Stimulated activated CD4-positive, alpha-beta T cell treated with anti-CD3 and anti-CD28 coated beads, Interleukin-12 subunit alpha, Interleukin-12 subunit beta, amount 100 ng/mL, for 24 hours (primary cell): ENCODE measurements at places on chromosomes 7 and 10.

DNA sequence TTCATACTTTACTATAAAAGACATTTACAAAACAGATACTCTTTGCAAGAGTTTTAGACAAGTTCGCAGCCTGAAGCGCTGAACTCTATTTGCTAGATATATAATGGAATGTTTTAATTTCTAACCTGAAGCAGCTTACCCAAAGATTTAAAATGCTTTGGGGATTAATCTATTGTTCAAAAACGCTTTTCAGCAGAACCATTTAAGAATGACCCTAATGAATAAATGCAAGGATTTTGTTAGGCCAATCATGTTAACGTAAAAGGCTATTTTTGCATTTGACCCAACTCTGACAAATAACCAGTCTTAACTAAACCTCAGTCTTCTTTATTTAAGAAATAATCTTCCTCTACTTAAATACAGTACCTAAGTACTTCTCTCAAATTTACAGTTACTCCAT, 406.7 kb upstream of the POT1 start:
- no peak for DNase-seq

GRCh38 chr10:70820976-70821750, 5.4 kb downstream of the SGPL1 start:
- no peak for DNase-seq

DNA sequence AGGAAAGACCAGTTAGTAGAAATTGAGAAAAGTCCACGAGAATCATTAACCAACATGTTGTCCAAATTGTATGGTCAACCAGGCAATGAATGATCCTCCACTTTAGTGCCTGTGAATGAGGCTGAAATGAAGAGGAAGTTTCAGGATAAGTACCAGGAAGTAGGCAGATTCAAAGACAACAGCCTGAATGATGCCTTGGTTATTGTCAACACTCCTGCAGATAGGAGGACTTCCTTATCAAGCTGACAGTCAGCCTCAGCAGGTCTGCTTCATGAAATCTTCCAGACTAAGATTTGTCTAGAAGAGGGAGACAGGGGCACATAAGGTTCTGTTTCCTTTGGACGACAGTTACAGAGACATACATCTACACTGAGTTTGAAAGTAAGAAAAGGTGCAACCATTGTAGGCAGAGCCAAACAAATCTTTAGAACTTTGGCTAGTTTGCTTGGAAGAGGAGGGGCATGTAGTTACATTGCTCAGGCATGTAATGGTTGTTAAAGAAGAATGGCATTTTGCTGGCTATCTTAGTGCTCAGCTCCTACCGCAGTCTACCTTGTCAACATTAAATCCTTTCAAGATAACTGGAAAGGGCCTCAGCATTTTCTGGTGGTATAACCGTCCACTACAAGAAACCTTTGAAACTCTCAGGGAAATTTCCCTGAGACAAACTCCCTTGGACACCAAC, 81.4 kb downstream of the ABI1 start:
- DNase-seq = no peak

- peak; percentile 4 for DNase-seq
Measured at GRCh38 chr10:115093286-115093775, at the start of gene ATRNL1. ATRNL1 (plus strand) TSS chr10:115093365; CDS start chr10:115093751, 386 bp downstream.

GRCh38 chr7:55246171-55246570, 119.0 kb upstream of the LANCL2 start:
- DNase-seq = no peak

- DNase-seq = peak; percentile 75
Measured at GRCh38 chr7:2104107-2104710, 128.5 kb downstream of the MAD1L1 start.

- DNase-seq = no peak
Measured at GRCh38 chr10:8577686-8578085, 523.2 kb downstream of the GATA3 start.

GRCh38 chr10:47404937-47405336, 20.8 kb upstream of the ZNF488 start:
- DNase-seq = no peak

DNA sequence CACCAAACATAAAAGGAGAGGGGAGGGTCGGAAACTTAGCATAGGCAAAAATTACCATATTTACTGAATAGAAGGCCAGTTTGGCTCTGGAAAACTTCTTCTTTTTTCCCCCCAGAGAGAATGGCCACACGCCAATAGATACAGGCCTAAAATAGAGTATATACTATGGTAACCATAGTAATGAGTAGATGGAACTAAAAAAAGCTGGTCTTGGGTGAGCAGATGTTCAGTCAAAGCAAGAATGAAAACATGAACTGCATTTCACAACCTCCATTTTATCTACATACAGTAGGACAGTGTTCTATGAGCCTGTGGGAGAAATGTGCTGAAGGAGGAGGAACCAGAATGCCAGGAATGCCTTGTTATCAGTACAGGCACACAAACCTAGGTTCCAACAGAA, 141.7 kb upstream of the SEMA3A start:
- no peak for DNase-seq

GRCh38 chr7:1539181-1539881, 8.8 kb downstream of the MAFK start:
- no peak for DNase-seq

DNA sequence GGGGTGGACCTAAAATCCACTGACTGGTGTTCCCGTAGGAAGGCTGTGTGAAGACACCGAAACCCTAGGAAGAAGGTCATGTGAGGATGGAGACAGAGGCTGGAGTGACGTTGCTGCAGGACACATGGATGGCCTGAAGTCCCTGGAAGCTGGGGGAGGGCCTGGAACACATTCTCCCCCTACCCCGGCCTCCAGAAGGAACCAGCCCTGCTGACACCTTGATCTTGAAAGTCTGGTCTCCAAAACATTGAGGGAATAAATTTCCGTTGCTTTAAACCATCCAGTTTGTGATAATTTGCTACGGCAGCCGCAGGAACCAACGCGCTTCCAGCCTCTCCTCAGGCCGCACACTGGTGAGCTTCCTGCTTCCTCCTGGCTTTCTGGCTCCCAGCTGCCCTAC, 288.2 kb downstream of the GLRX3 start:
- DNase-seq = no peak

GRCh38 chr10:37774351-37774750, 83.1 kb downstream of the ZNF248 start:
- DNase-seq = no peak

DNA sequence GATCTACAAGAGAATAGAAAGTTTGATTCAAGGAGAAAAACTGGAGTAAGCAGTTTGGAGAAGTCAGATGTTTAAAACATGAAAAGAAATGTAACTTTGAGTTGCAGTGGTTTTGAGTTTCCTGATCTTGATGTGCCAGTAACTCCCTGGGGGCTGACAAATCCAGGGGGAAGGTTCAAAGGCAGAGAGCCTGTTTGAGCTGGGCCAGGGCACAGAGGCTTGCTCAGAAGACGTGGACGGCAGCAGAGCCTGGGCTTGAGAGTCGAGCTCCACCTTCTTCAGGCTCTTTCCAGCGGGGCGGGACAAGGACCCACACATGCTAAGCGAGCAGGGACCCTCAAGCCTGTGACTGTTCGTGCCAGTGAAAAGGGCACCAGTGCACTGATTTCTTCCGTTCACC, 176.2 kb downstream of the MGMT start:
- DNase-seq = no peak

DNA sequence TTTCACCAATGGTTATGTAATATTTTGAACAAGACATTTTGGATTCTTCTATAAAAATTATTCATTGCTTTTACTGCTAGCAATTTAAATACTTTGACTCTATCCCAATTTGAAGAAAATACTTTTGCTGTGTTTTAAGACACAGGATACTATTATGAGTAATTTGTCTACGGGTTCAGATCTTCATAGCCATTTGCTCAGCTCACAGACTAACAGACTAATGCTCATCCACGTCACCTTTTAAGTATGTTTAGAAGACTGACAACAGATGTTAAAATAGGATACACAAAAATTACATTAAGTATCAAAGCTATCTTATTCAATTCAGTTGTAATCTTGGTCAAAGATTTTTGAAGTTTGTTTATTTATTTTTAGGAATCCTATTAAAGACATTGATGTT, 251.3 kb upstream of the CHRM2 start:
- no peak for DNase-seq

- DNase-seq = no peak
Measured at GRCh38 chr7:106138776-106139175, 26.7 kb upstream of the SYPL1 start.

DNA sequence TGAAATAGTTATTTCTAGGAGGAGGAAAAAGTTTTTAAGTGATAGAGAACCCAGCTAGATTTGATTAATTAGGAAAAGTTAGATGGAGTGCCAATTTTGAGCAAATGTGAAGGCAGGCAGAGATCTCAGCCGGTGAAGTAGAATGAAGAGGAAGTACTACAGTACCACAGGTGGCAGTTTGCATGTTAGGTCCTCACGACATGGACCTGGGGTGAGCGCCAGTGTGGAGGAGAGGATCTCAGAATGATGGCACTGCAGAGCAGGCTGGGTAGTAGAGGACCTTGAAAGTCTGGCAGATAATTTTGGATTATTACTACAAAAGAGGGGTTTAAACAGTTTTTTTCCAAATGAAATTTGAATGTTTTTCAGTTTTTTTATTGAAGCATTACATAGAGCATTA, 81.1 kb downstream of the GNAI1 start:
- no peak for DNase-seq

DNA sequence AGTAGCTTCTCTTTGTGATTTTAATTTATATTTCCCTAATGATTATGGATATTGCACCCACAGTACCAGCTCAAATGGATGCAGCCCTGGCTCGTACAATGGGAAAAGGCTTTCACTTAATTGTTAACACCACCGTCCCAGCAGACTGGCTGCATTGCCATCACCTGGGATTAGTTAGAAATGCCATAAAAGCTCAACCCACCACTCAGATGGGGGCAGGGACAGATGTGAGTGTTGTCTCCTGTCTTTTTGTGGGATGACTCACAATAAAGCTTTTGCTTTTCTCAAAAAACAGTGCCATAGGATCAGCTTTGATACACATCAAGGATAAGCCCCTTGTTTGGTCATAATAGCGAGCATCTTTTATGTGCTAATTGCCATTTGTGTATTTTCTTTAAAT, 729.1 kb downstream of the TNS3 start:
- DNase-seq = no peak

DNA sequence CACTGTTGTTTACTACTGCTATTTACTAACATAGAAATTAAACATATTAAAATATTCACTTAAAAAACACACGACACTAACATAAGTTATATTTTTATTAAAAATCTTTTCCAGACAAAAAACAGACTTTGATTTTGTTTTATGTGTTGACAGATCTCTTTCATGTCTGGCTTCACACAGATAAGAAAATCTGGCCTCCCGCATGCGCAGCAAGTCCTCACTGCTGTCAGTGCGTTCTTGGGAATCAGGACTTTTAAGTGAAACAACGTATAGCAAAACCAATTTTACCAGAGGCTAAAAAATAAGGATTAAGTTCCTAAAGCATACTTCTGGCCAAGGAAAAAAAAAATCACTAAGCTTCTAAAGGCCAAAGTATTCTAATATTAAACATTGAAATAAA, 1.2 kb upstream of the IDI1 start:
- DNase-seq = no peak

DNA sequence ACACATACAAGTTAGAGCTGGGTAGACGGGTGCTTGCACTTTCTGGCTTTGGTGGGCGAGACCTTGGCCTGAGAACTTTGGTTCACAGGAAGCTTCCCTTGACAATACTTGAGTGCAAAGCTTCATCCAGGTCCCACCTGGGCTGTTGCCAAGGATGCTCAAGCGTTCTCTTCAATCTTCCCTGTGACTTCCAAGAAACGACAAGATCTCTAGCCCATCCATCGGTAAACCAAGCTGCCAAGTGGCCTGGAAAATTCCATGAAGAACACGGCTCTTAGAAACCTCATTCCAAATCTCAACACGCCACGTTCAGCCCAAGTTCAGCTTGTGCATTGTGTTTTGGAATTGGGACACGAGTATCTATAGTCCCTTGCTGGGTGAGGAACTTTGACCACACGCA, 84.7 kb downstream of the CHST15 start:
- no peak for DNase-seq

DNA sequence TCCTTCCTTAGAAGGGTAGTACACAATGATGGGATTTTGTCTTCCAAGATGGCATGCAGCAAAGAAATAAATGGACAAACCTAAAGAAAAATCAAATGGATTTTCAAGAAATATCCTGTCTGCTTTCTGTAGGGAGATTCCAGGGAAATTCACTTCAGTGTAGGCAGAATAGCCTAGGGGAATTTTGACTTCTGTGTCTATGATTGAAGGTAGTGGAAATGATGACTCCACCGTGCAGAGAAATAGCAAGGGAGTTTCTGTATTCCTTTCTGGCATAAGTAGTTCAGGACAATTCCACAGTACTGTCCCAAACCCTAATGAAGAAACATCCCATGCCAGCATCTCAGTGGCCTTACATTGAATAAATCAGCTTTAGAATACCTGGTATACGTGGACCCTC, 9.5 kb downstream of the ATOH7 start:
- no peak for DNase-seq

DNA sequence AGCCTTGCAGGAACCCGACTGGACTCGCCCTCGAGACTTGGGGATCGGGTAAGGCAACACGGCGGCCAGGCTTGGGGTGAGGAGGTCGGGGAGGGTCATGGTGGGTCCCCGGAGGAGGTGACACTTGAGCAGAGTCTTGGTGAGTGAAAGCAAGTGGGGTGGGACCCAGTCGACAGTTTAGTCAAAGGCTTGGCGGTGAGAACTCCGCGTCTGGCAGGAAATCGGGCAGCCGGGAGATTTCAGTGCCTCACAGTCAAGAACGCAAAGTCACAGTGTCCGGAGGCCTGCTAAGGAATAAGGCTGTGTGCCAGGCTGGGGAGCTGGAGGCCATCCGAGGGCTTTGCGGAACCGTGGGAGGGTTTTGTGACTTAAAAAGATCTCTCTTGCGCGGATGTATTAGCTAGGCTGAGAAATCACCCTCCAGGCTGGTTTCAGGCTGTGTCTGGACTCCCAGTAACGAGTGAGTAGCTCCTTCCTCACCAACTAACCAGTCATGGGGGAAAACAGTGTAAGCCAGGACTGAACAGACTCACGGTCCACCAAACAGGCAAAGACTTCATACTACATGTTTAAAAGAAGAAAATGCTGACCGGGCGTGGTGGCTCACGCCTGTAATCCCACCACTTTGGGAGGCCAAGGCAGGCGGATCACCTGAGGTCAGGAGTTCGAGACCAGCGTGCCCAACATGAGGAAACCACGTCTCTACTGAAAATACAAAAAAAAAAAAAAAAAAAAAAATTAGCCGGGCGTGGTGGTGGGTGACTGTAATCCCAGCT, 613 bp downstream of the AP5Z1 start:
- DNase-seq = peak; percentile 13

- DNase-seq = no peak
Measured at GRCh38 chr7:135925210-135925609, 51.9 kb downstream of the MTPN start.

GRCh38 chr7:141053626-141054025, 20.2 kb upstream of the TMEM178B start:
- peak; percentile 14 for DNase-seq
